ENCODE measurements at places on chromosomes 16 and 17.

GRCh38 chr17:72124438-72124775 lies 3.6 kb downstream of the SOX9 start:
- no peak for DNase-seq

DNA sequence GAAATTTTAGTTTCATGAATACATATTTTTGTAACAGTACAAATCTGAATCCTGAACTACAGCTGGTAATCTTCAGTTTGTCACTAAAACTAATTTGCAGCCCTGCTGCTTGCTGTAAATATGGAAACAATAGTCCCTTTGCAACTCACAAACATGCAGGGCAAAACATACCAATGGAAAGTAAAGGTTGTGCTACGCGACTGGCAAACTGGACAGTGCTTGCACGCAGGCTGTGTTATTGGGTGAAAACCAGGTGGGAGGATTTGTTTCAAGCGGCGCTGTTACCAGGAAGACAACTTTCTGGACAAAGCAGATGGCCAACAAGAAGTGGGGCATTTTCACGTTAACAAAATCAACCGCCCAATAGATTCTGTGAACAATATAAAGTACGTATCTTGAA lies 93.5 kb downstream of the CDYL2 start:
- DNase-seq = no peak

DNA sequence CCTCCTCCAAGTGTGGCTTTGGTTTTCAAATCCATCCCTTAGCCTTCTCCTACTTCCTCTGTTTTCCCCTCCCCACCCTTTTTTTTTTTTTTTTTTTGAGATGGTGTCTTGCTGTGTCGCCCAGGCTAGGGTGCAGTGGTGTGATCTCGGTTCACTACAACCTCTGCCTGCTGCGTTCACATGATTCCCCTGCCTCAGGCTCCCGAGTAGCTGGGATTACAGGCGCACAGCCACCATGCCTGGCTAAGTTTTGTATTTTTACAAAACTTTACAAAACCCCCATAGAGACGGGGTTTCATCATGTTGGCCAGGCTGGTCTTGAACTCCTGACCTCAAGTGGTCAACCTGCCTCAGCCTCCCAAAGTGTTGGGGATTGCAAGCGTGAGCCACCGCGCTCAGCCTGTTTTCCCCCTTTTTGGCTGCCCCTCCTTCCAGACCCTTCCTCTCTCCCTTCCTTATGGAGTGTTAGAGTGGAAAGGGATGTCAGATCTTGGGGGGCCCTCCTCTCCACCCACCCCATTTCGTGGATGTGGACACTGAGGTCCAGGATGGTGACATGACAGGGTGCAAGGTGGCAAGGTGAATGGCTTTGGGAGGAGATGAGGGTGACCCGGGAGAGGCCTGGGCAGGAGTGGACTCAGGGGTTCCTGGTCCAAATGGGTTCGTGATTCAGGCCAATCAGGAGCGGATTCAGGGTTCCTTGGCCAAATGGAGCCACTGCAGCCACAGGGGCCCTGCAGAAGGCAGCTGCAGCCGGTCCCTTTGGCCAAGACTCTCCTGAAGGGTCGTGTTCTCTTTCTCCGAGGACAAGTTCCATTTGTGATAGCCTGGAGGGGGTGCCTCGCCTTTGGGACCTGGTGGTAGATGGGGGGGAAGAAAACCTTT lies 4.8 kb downstream of the ABCC1 start:
- no peak for DNase-seq

GRCh38 chr16:79758615-79759346 lies 158.2 kb upstream of the MAF start:
- no peak for DNase-seq

DNA sequence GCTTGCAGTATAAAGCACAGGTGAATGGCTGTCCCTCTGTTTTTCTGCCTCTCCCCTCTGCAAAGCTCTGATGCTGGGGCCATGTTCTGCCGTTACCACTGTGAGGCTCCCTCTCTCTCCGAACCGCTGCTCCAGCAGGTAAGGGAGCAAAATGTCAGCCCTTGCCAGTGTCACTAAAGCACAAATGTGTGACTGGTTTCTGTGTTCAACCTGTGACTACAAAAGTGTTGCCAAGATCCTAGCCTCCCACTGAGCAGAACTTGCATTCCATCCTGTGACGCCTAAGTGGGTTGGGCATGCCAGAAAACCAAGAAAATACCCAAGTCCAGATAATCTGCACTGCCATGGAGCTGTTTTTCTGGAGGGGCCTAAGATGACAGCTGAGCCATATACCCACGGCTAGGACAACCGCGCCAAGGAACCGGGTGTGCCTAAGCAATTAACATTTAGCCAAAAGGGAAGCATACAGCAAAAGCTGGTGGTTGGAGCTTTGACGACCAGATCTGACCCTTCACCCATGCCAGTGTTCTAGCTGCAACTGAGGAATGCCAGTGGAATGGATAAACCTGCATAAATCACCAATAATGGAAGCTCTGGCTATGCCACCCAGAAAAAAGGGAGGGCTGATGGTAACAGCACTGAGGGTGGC lies 35.0 kb downstream of the PSME3IP1 start:
- DNase-seq = no peak
